ENCODE measurements at places on chromosomes 16 and 17.

DNA sequence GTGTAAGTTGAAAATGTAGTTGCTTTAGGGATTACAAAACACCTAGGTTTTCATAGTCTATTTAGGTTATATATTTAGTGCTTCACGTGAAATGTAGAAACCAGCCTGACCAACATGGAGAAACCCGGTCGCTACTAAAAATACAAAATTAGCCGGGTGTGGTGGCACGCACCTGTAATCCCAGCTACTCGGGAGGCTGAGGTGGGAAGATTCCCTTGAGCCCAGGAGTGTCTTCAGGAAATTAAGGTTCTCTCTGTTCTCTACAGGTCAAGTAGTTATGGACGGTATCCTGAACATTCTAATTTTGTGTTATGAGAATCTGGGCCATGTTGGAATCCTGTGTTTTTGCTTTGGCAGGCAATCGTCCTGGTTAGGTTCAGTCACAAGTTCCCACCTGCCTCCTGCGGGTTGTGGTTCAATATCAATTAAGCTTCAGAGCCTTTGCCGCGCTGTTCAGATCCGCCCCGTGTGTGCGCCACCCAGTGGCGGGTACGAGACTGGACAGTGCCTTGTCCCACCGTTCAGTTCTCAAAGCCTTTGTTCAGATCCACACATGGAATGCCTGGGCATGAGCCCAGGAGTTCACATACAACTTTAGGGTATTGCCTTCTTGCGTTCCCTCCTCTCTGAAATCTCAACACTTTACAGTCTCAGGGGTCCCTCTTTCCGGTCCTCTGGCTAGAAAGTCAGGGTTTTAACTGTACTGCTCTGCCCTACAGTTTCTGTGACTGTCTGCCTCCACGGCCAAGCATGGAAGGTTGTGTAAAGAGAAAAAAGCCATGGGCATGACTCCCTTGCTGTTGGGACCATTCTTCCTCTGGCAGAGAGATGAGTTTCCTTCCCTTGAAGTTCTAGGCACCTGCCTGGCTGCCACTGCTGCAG lies 41.7 kb downstream of the HEATR6 start:
- peak; percentile 8 for DNase-seq

GRCh38 chr16:52066962-52067361 lies 480.0 kb downstream of the TOX3 start:
- peak; percentile 17 for DNase-seq

DNA sequence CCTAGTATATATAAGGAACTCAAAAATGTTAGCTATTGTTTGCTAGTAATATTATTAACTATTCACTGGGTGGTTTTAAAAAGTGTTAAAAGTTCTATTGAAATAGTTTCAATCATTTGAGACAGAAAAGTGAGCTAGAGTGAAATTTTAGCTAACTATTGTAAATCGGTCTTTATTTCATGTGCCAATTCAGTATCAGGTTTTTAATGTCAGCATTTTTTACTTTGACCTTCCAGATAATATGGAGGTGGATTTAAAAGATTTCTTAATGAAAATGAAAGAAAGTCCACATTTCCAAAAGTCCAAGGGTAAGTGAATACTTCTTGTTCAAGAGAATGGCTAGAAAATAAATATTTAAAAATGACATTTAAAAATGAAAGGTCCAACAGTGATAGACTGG lies 90.9 kb downstream of the EFCAB13 start:
- no peak for DNase-seq

DNA sequence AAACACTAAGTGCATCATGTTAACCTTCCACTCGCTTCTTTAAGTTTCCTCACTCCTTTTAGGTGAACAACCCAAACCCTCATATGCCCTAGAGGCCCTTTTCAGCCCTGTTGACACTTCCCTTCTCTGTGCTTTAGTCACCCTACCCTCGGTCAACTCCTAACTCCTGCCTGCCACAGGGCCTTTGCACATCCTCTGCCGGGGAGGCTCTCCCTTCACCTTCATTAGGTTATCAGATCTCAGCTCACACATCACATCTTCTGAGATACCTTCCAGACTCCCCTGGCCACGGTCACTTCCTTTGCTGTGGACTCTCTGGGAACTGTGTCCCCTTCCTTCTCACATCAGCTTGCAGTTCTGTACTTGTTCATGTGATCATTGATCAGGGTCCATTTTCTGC lies 574.4 kb downstream of the MAF start:
- DNase-seq, result no peak

GRCh38 chr17:63437287-63438091 lies 8.6 kb downstream of the CYB561 start:
- no peak for DNase-seq

DNA sequence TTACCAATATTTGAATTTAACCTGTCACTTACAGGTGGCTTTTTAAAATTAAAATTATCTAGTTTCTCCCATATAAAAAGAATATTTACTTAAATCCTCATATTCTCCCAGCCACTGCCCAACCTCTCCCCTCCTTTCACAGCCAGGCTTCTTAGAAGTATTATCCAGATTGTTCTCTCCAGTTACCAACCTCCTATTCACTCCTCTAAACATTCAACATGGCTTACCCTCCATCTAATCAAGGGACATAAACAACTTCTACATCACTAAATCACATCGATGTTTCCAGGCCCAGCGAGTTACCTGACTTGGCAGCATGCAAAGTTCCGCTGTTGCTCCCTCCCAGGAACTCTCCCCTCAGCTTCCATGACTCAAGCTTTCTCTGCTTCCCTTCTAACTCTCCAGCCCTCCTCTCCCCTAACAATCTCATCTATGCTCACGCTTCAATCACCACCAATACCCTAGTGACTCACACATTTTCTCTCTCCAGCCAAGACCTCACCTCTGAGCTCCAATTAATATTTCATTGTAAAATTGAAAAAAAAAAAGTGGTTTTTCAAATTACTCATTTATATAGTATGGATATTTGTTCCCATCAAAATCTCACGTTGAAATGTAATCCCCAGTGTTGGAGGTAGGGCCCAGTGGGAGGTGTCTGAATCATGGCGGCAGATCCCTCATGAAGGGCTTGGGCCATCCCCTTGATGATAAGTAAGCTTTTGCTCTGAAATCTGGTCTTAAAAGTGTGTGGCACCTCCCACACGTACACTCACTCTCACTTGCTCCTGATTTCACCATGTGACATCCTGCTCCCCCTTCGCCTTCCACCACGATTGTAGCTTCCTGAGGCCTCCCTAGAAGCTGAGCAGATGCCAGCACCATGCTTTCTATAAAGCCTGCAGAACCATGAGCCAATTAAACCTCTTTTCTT lies 88.5 kb downstream of the HELZ start:
- DNase-seq, result no peak

DNA sequence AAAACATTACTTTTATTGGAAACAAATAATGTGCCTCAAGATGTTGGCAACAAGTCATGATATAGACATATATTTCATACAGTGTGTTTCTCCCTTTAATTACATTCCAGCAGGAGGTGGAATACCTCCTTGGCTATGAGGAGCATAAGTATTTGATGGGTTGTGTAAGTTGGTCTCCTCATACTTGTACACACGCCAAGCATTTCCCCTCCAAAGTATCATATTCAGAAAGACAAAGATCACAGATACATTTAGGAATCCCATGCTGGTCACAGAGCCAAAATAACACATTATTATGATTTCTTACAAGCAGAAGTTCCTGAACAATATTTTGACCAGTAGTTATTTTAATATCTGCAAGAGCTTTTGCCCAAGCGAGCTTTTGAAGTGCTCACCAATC lies 57.8 kb downstream of the WSB1 start:
- no peak for DNase-seq

DNA sequence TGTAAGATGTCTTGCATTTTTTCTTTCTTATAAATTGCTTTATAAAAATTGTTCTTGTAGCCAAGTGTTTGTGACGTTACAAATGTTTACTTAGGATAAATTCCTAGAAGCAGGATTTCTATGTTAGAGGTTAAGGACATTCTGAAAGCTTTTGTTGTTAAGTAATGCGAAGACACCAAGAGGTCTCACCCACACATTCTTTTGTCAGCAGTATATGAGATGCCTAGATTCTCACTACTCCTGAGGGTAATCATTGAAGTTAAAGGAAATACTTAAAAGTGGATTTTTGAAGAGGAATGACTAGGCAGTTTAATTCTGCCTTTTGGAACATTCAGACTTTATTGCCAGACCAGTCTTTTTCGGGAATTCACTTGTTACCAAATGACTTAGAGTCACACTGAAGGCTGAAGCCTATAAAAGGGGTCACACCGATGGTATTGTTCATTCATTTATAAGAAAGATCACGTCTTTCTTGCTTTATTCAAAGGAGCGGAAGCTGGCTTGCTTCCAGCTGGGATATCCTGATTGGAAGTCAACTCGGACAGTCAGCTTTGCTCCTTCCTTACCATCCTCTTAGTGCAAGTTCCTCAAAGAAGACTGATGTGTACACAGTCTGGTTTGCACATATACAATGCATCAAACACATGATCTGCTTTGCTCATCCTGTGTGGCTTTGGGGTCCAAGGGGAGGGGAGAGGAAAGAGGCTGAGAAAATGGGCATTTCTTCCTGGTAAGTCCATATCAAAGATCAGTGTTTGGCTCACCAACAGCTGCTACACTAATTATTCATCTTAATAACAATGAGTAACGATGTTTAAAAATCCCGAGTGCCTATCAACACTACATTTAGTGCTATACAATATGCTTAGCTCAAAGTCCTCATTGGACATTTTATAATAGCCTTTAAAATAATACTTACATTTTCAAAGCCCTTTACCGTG lies 160.0 kb downstream of the MAP2K6 start:
- no peak for DNase-seq

GRCh38 chr17:40484285-40484972 lies 17.0 kb downstream of the TNS4 start:
- DNase-seq, result no peak

DNA sequence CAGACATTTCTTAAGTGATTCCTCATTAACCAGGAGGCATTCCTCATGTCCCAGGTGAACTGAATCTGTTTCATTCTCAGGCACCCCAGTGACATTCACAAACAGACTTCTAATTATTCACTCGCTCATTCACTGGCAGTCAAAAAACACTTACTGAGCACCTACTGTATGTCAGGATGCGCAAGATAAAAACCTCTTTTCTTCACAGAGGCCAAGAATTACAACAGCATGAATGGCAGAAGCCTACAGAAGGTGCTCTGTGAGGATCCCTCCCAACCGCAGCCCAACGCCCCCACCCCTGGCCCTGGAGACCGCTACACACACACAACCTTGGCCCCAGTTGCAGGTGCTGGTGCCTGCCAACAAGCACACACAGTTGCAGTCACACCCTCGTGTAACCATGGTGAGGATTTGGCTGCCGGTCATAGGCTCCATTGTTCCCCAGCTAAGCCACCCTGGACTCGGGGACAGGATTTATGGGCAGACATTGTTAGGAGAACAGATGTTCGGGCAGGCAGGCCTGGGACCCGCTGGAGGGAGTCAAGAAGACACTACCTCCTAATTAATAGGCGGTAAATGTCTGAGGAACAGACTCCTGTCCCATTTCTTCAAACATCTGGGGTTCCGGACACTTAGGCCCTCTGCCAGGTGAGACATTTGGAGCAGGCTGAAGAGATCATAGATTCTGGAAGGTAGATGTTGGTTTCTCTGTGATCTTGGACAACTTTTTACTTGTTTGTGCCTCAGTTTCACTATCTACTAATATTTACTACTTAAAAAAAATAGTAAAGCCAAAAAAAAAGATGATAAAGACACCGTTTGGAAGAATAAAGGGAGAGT lies 43.2 kb downstream of the CUEDC1 start:
- peak; percentile 94 for DNase-seq

Measured in nucleus accumbens (tissue), 56 donors.